ENCODE measurements at places on chromosomes 4 and X.

GRCh38 chr4:161186750-161187149, 977.0 kb downstream of the FSTL5 start:
- DNase-seq: no peak

DNA sequence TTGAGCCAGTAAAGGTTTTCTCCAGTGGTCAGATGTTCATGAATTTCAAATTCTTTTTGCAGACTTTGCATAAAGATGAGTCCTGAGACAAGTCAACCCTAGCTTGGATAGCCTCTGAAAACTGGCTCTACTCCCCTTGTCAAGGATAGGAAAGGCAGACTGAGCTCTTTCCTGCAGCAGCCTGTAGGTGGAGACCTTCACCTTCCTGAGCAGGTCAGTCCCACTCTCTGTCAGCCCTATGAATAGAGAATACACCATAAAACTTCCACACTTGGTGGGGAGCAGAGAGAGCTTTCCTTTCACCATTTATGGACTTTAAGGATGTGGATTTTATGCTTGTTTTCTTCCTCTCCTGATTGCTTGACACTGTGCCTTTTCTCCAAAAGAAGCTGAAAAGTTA, 41.9 kb downstream of the PCDH19 start:
- no peak for DNase-seq

DNA sequence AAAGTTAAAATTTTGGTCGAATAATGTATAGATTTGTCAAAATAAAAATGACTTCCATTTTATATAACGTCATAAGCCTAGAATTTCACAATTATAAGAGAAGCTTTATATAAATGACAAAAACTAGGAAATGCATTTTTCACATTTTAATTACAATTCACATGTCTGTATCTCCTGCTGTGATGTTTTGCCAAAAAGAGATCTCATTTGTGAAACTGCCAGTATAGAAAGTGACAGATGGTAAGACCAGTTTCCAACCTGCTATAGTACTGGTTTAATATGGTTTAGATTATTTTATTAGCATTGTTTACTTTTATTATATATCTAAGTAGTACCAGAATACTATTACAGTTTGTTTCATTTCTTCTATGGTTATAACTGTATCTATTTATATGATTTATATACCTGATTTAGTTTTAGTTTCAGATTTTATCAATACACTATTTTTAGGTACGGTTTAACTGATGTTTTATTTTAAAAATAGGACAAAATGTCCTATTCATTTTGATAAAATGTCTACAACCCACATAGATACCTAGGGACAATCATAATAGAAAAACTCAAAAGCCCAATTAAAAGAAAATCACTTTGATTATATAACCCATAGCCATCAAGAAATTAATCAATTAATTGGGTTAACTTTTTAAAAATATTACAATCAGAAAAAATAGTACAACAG, 5.4 kb upstream of the CCSER1 start:
- peak; percentile 50 for DNase-seq

GRCh38 chr4:32931475-32931874, 2211.3 kb downstream of the PCDH7 start:
- no peak for DNase-seq

DNA sequence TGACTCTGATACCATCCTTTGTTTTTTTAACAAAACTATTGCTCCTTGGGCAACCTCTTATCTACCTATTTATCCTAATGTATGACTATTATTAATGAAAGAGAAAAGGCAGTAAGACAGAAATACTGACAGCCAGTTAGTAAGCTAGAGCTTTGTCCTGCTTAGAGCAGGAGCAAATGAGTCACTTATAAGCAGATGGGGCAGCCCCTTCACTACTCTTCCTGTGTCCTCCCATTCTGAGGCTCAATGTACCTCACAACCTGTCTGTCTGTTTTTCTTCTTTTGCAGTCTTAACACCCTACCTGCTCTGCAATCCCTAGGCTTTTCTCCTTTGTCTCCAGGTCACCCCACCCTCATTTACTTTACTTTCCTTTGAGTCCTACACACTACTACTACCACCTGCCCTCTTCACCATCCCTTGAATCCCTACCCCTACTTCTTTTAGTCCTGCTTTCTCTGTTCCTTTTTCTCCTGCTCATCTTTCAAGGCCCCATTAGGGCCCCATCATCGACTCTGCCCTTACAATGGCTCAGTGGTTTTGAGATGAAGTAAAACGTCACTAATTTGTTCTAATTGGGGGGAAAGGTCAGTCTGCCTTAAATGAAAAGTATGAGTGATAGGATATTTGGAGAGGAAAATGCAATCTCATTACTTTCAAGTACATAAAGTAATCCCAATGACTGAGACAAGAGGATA, 294.3 kb downstream of the GUCY2F start:
- no peak for DNase-seq

- peak; percentile 33 for DNase-seq
Measured at GRCh38 chrX:118824173-118824730, 628 bp downstream of the ZCCHC12 start.

GRCh38 chr4:15479089-15479912, 9.6 kb downstream of the CC2D2A start:
- DNase-seq: peak; percentile 95

DNA sequence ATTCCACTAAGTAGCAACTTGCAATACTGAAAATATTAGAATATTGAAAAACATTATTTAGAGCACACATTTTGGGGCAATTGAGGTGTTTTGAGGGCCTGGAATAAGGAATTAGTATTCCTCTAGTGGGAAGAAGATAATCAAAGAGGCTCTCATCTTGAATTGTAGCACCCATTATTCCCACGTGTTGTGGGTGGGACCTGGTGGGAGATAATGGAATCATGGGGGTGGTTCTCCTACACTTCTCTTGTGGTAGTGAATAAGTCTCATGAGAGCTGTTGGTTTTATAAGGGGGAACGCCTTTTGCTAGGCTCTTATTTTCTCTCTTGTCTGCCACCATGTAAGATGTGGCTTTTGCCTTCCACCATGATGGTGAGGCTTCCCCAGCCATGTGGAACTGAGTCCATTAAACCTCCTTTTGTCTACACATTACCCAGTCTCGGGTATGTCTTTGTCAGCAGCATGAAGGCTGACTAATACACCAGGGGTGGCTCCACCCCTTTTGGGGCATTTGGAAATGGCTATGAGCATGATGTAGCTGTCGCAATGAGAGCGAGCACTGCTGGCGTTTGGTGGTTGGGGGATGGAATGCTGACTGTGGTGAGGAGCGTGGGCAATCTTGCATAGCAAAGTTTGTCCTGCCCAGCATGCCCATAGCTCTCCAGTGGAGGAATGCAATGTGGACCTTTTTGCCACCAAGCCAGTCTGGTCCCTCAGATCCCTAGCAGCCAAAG, 308.2 kb downstream of the FRMPD4 start:
- no peak for DNase-seq

- no peak for DNase-seq
Measured at GRCh38 chr4:41537292-41537890, 566 bp upstream of the LIMCH1 start.

- no peak for DNase-seq
Measured at GRCh38 chr4:2761035-2761923, 5.1 kb upstream of the TNIP2 start.

DNA sequence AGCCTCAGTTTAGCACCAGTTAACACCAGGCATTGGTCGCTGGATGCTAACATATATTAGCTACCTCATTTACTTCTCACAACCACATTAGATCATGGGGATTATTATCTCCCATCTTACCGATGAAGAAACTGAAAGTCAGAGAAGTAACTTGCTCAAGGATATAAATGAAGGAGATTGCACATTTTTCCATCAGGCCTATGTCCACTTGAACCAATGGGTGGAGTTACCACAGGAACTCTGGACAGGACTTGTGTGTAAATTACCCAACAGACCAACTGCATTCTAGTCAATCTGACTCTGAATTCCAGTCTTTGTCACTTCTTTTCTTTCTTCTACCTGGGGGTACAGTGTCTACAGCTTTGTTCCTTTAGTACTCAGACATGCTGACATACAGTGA, 1.8 kb downstream of the LNX1 start:
- no peak for DNase-seq

- DNase-seq: no peak
Measured at GRCh38 chr4:76028350-76028765, 5.1 kb upstream of the CXCL10 start.

DNA sequence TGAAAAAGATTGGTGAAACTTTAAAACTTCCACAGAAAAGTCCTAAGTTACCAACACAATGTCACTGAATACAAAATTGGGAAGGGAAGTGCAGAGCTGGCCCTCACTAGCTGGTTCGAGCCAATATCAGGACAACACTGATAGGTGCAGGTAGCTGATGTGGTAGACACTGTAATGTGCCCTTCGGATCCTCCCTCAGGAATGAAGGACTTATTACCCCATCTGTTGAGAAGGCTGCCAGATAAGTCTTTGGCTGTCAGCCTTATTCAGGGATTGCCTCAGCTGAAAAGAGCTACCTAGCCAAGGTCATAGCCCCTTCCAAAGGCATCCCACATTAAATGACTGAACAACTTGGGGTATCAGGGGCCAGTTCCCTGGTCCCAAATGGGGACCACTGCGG, 5.3 kb downstream of the MCF2 start:
- DNase-seq: no peak

DNA sequence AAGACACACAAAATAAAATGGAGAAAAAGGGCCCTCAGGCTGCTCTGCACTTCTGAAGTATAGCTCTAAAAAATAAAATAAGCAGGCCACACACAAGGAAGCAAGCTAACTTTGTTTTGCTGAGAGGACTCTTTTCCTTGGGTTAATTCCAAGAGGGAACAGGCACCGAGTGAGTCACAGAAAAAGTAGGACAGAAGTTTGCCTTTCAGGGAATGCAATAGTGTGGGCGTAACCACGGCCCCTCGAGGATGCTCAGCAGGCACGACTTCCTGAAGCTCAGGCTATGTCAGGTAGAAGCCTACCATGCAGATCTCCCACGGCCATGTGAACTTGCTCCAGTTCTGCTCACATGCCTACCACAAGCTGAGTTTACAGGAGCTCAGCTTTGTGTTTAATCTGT, 22.1 kb downstream of the PPP1R2C start:
- DNase-seq: no peak

GRCh38 chrX:9189286-9189685, 155.4 kb upstream of the FAM9B start:
- no peak for DNase-seq

GRCh38 chr4:149638073-149638472, 177.6 kb downstream of the IQCM start:
- DNase-seq: no peak

DNA sequence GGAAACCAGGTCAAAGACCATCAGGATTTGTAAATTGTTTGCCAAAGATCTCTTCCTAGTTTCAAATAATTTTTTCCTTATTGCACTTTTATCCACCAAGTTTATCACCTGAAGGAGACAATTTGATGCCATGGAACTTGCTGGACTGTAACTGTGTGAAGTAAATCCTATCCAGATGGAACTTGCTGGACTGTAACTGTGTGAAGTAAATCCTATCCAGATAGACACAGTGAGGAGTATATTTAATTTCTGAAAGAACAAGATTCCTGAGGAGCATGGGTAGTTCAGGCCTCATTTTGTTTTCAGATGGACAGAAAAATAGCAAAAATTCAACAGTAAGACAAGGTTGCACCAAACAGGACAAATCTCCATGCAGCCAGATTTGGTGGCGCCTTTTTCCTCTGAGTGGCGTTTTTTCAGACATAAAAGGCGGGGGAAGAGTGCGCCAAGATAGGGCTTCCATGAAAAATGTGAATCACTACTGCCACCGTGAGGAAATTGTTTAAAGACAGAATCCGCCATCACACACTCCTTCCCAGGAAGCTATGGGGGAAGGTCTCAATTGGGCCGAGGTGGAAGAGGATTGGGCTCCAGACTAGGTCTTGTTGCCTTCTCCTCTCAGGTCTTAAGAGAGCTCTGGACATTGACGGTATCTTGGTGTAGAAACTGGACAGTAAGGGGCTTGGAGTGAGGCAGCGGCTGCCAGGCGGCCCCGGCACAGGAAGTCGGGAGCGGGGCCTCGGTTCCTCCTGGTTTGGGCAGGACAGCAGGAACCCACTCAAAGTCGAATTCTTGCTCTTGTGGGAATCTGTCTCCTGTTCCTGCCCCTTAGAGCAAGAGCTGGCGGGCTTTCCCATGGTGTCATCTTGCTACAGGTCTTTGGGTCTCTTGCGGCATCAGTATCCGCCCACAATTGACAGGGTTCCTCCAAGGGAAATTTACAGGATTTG, 234.7 kb downstream of the OR13H1 start:
- no peak for DNase-seq

DNA sequence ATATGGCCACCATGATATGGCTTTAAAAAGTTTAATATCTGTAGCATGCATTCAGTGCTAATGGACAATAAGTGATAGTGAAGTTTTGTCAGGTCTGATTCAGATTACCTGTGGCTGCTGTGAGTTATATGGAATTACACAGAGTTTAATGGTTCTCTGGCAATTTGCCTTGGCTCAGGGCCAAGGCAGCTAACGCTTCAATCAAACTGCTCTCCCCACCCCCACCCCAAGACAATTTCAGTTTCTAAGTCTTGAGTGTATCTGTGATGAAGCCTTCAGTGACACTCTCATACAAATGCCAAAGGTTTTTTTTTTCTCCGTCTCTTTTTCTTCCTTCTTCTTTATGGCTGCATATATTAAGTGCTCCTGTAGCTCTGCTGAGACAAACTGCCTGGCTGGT, 106.6 kb downstream of the SHROOM4 start:
- DNase-seq: no peak

GRCh38 chr4:14967982-14968381, 34.3 kb upstream of the CPEB2 start:
- no peak for DNase-seq

GRCh38 chrX:80139564-80139963, 125.0 kb downstream of the TBX22 start:
- no peak for DNase-seq

DNA sequence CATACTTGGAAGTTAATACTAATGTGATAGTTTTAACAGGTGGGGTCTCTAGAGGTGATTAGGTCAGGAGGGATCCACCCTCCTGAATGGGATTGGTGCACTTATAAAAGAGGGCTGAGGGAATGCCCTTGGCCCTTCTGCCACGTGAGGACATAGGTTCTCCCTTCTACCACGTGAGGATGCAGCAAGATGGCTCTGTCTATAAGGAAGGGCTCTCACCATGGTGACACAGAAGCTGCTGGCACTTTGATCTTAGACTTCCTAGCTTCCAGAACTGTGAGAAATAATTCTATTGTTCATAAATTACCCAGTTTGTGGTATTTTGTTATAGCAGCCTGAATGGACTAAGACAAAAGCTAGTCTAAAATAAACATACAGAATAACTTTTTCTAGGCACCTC, 1.0 kb downstream of the AADAT start:
- no peak for DNase-seq
